ENCODE measurements at places on chromosomes 6 and 20.

GRCh38 chr6:131227158-131227543 is 91.9 kb downstream of the AKAP7 start:
- no peak for DNase-seq

GRCh38 chr6:26053992-26054780 is 33.0 kb upstream of the HFE start:
- DNase-seq = no peak

- no peak for DNase-seq
Measured at GRCh38 chr6:105319331-105319730, 83.6 kb downstream of the PREP start.

- DNase-seq = no peak
Measured at GRCh38 chr20:8948442-8949020, 120.4 kb upstream of the PLCB4 start.

Measured in activated CD4-positive, alpha-beta T cell treated with anti-CD3 and anti-CD28 coated beads for 24 hours (primary cell).